Activated T-helper 1 cell treated with anti-CD3 and anti-CD28 coated beads, Interleukin-2, amount 50 U/mL, for 16 hours (primary cell): ENCODE measurements at places on chromosomes 1 and 21.

DNA sequence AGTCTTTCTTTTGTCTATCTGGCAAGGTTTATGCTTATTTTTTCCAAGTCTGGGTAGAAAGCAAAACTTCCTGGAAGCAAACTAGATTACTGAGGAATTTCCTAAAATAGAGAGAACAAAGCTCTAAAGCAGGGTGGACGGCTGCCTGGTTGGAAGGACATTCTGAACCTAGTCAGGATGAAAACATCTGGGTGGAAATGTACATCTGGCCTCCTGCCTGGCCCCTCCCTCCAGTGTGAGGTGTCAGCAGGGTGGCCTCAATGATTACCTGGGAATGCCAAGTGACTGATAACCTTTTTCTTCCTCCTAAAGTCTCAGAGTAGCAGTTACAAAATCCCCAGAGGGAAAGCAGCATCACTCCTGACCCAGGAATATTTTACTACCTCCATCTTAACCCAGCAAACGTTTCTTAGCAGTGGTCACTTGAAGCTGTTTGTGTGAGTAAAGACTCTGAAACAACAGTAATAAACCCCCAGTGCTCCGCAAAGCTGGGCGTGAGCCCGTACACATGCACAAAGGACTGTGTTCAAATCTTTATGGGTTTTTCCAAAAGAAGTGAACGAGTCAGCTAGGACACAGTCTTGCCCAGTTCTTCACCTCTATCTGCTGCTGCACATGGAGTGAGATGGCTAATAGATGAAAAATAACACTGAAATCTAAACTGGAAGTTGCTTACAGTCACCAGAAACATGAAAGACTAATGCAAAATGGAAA, 18.9 kb downstream of the ANGPTL7 start:
- no peak for DNase-seq

GRCh38 chr1:46646844-46647243, 21.3 kb downstream of the ATPAF1 start:
- no peak for DNase-seq

DNA sequence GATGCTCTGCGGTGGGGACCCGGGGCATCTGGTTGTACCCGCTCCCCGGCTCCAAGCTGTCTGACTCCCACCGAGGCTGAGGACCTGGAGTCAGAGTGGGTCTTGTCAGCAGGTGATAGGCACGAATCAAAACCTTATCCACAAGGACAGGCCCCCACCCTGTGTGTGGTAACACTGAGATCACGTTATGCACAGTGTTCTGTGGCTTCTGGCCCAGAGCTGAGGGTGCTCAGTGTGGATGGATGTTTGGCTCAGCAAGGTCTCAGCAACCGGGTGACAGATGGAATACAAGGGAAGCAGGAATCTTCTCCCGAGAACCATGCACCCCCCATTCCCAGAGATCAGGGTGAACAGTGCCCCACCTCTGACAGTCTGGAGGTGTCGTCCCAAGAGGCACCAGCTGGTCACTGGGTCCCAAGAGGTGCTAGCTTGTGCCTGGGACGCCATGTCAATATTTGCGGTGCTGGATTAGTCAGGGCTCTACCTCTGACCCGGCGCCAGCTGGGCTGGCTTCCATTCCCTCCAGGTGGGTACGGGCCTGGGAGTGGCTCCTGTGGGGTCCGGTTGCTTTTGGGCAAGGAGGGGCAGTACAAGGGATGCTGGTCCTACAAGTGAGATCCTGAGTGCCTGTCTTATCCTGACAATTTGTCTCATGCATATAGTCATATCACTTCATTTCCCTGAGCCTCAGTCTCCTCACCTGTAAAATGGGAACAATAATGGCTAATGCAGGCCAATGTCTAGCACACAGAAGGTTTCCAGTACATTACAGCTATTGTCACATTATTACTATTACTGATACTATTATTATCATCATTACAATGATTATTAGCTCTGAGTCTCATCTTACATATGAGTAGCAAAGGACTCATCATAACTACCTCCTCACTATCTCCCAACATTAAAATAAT, 957 bp downstream of the CAPN9 start:
- no peak for DNase-seq

GRCh38 chr1:43286115-43286514, 734 bp upstream of the C1orf210 start:
- no peak for DNase-seq

- DNase-seq: peak; percentile 22
Measured at GRCh38 chr1:36109041-36109679, 15.9 kb downstream of the COL8A2 start.
